ENCODE measurements at places on chromosomes 7 and 10. TPM values are rescaled to one million over a fixed set of nuclear protein-coding genes. Genes with fewer than 3 reads are reported as not detected.
A peak's percentile ranks its signal among the peaks of the same experiment; 100 is the strongest.

DNA sequence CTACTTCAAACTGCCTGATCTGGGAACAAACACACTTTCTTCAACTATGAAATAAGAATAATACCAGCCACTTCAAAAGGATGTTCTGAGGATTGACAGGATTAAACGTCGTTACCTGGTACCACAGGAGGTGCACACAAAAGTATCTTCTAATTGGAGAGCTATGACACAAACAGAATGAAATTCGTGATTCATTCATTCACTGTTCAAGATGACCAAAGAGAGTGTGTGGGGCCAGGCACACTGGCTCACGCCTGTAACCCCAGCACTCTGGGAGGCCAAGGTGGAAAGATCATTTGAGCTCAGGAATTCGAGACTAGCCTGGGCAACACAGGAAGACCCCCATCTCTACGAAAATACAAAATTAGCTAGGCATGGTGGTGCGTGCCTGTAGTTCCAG is 50.9 kb downstream of the SFMBT2 start:
- no peak for DNase-seq

- peak; percentile 4 for DNase-seq
Measured at GRCh38 chr7:66452165-66452564, 176.5 kb upstream of the KCTD7 start.

- no peak for DNase-seq
Measured at GRCh38 chr7:29140873-29141468, 5.4 kb downstream of the CPVL start.

DNA sequence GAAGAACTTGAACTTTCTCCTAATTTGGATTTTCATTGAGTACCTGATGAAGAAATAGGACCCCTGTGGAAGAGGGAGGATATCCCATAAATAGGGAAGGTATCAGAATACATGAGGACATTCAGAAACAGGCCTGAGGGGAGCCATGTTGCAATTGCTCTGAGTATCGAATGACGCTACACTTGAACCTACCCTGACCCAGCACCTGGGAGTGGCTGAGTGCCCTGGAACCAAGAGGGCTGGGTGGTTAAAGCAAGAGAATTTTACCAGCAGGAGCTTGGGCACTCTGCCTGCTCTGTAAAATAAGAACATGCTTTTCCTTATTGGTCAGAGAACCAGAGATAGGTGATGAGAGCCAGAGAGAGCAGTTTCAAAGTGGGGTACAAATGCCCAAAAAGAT is 7.2 kb downstream of the NEUROD6 start:
- no peak for DNase-seq

DNA sequence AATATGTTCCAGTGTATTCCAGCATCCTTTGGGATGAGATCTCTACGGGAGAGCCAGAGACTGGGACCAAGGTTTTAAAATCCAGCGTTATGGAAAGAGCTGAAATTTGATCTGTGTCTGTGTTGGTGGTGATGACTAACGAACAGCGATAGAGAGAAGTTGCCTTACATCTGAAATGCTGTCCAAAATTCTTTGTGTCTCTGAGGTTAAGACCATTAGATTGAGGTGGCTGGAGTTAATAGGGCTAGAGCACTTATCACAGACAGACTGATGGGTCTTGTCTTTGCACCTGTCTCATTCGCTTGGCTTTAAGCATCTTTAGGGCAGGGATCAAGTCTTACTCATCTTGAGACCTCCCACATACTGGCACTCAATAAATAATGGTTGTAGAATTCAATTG is 41.0 kb upstream of the RAPGEF5 start:
- DNase-seq: no peak

GRCh38 chr7:87876869-87877234 is 559 bp downstream of the DBF4 start:
- DNase-seq: peak; percentile 80

- no peak for DNase-seq
Measured at GRCh38 chr7:38492010-38492409, 139.2 kb downstream of the AMPH start.

DNA sequence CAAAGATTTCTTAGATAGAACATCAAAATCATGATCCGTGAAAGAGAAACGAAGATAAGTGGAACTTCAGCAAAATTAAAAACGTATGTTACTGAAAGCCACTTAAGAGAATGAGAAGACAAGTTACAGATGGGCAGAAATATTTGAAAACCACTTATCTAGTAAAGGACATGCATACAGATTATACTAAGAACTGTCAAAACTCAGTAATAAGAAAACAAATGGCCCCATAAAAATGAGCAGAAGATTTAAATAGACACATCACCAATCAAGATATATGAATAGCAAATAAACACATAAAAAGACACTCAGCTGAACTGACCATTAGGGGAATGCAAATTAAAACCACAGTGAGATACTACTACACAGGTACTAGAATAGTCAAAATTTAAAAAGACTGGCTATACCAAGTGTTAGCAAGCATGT is 343.7 kb downstream of the PTEN start:
- DNase-seq: no peak

- no peak for DNase-seq
Measured at GRCh38 chr10:117476281-117476680, 66.3 kb upstream of the EMX2 start.

DNA sequence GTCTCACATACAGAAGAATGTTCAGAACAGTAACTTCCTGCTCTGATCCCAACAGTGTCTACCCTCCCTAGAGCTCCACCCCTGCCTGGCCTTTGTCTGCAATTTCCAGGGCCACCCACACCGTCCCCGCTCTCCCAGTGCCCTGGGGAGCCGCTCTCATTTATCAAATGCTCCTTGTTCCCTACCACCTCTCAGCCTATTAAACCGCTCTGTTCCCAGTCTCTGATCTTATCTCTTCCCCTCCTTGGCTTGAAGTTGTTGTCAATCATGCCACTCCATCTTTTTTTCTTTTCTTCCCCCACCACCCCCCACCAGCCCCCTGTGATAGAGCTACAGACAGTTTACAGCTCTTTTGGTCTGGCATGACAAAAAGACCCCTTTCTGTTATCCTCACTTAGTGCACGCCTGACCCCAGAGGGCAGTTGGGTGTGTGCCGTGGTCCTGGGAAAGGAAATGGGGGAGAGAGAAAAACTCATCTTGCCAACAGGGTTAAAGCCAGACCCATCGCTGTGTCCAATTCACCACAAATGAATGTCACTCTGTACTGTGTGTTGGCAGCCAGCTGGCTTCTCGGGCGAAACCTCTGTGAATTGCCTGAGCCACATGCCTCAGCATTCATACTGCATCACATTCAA is 28.8 kb upstream of the HECTD2 start:
- DNase-seq: peak; percentile 91

DNA sequence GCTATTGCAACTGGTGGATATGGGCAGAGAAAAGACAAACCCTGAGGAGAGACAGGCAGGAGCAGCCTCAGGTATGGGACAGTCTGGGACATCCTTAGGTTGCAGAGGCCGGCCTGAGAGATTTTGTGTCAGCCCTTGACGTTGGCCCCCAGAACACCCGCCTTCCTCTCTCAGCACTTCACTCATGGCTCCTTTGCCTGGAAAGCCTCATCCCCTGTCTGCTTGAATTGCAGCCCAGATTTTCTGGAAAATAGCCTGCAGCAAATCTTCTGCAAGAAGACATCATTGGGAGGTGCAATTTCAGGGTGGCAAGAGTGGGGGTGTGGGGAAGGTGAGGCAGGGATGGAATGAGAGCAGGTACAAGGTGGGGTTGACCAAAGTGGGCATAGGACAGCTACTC is 2.2 kb upstream of the FRMD4A start:
- DNase-seq: no peak

- peak; percentile 41 for DNase-seq
Measured at GRCh38 chr7:132247995-132248618, 328.2 kb downstream of the PLXNA4 start.

- DNase-seq: no peak
Measured at GRCh38 chr10:58219875-58220274, 47.8 kb downstream of the IPMK start.

- DNase-seq: no peak
Measured at GRCh38 chr7:73341877-73342276, 13.9 kb downstream of the FKBP6 start.

GRCh38 chr10:69421611-69422308 is 5.0 kb upstream of the TACR2 start:
- no peak for DNase-seq

- no peak for DNase-seq
Measured at GRCh38 chr7:145216866-145217265, 381.0 kb upstream of the TPK1 start.

DNA sequence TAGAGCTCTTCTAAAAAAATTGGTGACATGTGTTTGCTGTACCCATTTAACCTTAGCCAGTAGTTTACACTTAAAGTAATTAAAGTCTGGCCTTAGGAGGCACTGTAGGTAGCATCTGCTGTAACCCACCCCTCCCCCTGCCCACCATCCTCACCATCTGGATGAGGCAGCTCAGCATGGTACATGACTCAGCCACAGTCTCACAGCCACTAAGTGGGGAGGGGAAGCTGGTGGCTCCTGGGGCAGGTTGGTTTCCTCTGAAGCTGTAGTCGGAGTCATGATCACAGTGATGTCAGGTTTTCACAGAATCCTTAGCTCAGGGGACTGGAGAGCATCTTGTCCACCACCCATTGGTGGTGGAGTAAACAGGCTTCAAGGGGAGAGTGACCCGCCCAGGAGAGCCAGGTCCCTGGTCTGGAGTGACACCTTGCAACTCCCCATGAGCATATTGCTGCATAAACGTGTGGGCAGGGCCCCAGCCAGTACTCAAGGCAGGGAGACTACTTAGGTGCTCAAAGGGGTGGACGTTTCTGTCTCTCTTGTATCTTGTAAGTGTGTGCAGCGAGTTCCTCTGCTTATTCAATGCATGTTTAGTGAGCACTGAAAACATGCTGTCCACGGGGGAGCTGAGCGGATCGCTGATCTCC is 125.9 kb downstream of the GRK5 start:
- DNase-seq: no peak

DNA sequence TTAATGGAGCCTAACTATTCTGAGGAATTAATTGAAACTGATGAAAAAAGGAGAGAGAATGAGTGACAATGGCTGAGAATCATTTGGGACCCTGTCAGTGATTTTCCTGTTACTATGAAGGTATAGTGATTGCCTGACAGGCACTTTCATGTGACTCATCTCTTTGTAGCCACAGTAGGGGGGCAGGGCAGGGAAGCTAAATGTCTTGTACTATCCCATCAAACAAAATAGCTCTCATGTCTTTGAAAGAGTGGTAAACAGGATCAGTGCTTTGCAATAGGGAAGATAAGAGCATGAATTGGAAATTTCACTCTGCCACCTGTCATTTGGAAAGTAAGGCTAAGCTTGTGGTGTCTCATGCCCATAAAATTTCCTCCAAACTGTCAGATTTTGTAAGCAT is 94.5 kb upstream of the GSDME start:
- DNase-seq: peak; percentile 70

ZNF438 gene
- 6.9 TPM for polyA plus RNA-seq

PNLIPRP2 gene
- not detected for polyA plus RNA-seq

CALCR gene
- not detected for polyA plus RNA-seq

SAMD9L gene
- polyA plus RNA-seq: 0.75 TPM

ODAD2 gene
- 0.32 TPM for polyA plus RNA-seq

CALHM3 gene
- not detected for polyA plus RNA-seq

PPP3CB gene
- polyA plus RNA-seq: 62.6 TPM

CHPF2 gene
- polyA plus RNA-seq: 15.7 TPM

FGFBP3 gene
- polyA plus RNA-seq: 4.6 TPM

FOXP2 gene
- 0.29 TPM for polyA plus RNA-seq

Measured in brain (organoid and tissue), 16 donors.